PC-3 (cell line): ENCODE measurements at places on chromosomes 13 and 19. TPM values are rescaled to one million over a fixed set of nuclear protein-coding genes. Genes with fewer than 3 reads are reported as not detected.

DNA sequence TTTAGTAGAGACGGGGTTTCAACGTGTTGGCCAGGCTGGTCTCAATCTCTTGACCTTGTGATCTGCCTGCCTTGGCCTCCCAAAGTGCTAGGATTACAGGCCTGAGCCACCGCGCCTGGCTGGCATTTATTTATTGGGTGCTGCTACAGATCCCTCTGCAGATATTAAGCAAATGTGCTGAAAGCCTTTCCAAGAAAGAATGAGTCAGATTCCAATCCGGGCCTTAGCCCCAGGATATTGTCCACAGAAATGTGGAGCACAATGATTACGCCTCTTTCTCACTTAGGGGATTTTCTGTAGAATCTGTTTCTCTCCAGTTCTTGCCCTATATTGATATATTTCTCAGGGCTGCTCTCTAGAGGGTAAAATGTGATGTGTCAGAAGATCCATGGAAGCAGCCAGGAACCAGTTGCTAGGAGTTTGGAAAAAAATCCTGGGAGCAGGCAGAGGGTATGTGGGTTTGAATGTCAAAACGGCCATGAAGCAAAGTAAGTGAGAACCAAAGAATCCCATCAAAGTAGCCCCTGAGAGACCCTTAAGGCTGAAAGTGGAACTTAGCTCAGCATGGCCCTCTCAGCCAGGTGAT is 24.8 kb upstream of the IGFL4 start:
- peak; percentile 63 for DNase-seq
- no peak overlapping the region for H3K4me3 ChIP-seq
- no peak overlapping the region for H3K27ac ChIP-seq
- H3K27me3 ChIP-seq = peaks cover 8% of the 10 kb centered on the region

DNA sequence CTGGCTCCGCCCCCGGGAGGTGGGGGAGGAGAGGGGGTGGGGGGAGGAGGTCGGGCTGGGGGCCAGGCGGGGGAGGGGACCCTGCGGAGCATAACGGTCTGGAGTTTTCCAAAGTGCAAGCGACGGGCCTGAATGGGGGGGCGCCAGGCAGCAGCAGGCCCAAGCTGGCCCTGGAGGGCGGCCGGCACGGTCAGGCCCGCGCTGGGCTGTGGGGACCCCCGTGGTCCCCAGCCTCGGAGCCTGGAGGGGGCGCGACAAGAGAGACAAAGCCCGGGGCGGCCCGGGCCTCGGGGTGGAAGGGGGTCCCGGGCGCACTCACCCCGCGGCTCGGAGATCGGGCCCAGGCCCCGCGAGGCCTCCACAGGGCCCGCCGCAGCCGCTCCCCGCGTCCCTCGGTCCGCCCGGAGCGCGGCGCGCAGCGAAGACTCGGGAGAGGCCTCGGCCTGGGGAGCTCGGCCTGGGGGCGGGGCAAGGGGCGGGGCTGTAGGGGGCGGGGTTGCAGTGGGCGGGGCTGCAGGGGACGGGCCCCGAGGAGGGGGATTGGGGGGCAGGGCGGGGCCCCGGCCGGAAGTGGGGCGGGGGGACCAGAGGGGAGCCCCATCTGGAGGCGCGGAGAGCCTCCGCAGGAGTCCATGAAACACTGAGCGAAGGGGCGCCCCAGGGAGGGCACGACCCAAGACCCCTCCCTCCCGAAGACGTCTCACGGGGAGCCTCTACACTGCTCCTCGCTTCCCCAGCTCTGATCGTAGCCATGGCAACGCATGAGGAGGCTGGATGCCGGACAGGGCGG is 47.6 kb downstream of the PTPRS start:
- H3K27me3 ChIP-seq = no peaks in the 10 kb centered on the region
- H3K27ac ChIP-seq = no peak overlapping the region
- peak; percentile 67 for DNase-seq
- peaks cover 13% of the 10 kb centered on the region for H3K4me1 ChIP-seq
- peak overlapping the region; percentile 85 for H3K4me3 ChIP-seq

GRCh38 chr13:25232937-25233515 is 54.3 kb downstream of the MTMR6 start:
- DNase-seq = peak; percentile 65
- no peaks in the 10 kb centered on the region for H3K4me1 ChIP-seq
- H3K27ac ChIP-seq = no peak overlapping the region
- H3K36me3 ChIP-seq = no peaks in the 10 kb centered on the region

The CD177 gene
- total RNA-seq = 0.23 and 0.55 TPM in 2 replicates

DNA sequence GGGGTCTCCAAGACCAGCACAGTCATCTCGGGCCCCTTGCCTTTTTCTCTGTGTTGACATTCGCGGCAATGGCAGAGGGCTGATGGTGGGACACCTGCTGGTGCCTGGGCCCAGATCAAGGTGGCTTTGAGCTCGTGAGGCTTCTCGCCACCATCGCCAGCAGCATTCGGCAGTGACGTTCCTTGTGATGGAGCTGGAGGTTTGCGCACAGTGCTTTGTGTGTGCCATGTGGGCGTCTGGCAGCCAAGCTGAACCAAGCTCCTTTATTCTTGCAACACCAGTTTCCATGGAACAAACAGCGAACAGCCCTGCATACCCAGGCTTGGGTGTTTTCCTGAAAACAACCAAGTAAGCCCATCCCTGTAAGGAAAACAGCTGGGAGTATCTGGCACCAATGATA is 9.1 kb upstream of the TMEM255B start:
- DNase-seq = no peak
- no peaks in the 10 kb centered on the region for H3K36me3 ChIP-seq
- no peaks in the 10 kb centered on the region for H3K27me3 ChIP-seq
- H3K27ac ChIP-seq = no peak overlapping the region
- H3K4me3 ChIP-seq = no peak overlapping the region
- H3K4me1 ChIP-seq = no peaks in the 10 kb centered on the region

GRCh38 chr13:36370108-36370429 is 23.9 kb upstream of the SPART start:
- H3K4me3 ChIP-seq = no peak overlapping the region
- no peak overlapping the region for H3K27ac ChIP-seq
- DNase-seq = no peak
- H3K4me1 ChIP-seq = no peaks in the 10 kb centered on the region
- no peaks in the 10 kb centered on the region for H3K36me3 ChIP-seq

The COX6B2 gene
- total RNA-seq = 0.80 and 2.4 TPM in 2 replicates
